ENCODE measurements at places on chromosomes 11 and 22. TPM values are rescaled to one million over a fixed set of nuclear protein-coding genes. Genes with fewer than 3 reads are reported as not detected.

GRCh38 chr11:22193348-22194051 is 615 bp downstream of the ANO5 start:
- DNase-seq, result no peak

DNA sequence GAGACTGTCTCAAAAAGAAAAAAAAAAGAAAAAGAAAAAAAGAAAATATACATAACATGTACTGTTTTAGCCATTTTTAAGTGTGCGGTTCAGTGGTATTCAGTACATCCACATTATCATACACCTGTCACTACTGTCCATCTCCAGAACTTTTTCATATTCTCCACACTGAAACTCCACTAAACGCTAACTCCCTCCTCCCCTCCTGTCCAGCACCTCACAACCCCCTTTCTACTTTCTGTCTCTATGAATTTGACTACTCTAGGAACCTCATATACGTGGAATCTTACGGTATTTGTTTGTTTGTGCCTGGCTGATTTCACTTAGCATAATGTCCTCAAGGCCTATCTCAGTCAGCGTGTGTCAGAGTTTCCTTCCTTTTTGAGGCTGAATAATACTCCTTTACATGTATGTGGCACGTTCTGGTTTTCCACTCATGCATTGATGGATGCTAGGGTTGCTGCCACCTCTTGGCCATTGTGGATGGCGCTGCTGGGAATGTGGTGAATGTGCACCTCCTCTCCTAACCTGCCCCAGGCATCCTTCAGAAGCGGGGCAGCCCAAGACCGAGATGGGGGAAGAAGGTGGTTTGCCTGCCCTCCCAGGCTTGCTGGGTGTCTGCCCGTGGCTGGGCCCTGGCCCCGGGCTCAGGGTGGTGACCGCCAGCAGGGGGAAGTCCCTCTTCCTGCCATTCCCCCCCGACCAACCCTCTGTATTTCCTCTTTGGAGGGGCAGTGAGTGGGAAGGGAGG is 60.5 kb downstream of the BCR start:
- peak; percentile 20 for DNase-seq

DNA sequence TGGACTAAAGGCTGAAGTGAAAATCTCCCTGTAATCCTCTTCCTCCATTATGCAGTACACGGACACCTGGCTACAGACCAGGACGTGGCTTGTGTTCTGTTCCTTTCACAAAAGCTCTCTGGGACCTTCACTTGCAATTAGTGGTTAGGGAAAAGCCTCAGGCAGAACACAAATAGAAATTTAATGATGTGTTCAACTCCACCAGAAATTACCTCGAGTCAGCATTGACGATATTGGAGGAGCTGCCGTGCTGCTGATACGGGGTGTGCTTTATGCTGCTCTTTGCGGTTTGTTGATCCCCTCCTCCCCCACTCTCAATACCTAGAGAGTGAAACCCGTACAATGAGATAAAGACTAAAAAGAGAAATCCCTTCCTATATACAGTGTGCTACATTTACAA is 48.9 kb downstream of the POLD3 start:
- DNase-seq, result no peak

DNA sequence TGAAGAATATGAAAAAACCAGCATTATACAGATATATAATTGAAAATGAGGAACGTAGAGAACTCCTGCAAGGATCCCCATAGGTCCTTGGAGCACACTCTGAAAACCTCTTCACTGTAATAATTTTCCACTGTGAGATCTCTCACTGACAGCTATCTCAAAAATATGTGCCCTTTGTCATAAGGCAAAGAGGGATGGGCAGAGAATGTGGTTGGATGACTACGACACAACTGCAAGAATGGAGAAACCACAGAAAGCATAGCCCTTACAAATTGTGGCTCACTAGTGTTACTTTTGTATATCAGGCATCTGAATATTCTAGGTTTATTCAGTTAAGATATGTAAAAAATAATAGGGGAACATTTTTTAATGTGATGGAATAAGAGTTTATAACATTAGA is 7.9 kb upstream of the CTSC start:
- DNase-seq, result peak; percentile 46

GRCh38 chr11:2933375-2934020 is 4.3 kb upstream of the PHLDA2 start:
- DNase-seq, result peak; percentile 98

DNA sequence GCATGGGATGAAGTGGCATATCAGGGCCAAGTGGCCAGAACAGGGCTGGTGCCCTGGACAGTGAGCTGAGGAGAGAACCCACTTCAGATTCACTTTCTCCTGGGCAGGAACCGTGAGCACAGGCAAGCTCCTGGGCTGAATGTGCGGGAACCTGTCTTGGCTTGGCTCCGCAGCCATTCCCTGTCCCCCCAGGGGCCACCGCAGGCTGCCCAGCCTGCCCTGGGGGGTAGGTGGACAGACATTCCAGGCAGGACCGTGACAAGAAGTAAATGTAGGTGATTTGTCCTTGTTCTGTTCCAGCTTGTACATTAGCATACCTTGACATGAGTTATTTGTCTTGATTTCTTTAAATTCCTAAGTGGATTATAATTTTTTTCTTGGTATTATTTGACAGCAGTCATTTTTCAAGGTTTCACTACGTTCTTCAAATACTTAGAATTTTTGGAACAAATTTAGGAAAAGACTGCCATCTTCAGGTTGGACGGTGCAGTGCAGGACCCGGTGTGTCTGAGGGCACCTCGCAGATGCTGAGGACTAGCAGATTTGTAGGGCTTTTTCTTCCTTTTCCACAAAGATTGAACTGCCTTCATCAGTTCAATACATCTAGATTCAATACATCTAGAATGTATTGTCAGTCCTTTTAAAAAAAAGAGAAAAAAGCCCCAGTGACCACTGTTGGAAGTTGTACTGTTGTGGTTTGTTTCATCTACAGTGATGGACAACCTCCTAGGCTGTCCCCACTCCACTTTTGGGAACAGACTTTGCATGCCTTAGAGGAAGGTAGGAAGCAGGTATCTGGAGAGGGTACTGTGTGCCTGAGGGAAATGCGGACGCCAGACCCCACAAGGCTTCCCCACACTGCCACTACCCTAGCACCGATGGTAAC is 115.1 kb upstream of the RASSF10 start:
- peak; percentile 49 for DNase-seq

- peak; percentile 22 for DNase-seq
These were observed 96.1 kb upstream of the THY1 start for GRCh38 chr11:119518746-119519730.

DNA sequence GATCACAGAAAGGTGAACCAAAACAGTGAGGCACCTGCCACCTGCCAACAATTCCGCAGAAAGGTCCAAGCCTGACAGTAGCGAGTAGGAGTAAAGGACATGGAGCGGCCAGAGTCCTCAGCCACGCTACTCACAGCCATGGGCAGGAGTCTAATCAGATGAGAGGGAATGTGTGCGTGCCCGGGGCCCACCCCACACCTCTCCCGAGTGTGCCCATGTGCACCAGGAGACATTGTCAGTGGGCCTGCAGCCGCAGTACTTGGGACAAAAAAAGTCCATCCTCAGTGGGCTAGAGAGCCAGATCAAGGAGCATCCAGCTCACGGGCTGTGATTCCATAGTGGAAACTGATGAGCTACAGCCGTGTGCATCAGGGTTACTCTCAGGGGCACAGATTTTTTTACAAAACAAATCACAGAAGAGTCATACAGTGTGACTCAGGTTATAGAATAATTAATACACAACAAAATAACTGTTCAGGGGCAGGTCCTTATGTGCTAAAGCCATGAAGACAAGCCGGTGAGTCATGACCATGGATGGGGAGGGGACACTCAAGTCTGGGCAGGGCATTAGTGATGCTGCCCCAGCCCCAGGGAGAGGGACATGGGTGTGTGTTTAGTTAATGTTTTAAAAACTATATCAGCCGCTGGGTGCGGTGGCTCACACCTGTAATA is 12.0 kb downstream of the SART1 start:
- peak; percentile 56 for DNase-seq

- no peak for DNase-seq
These were observed 1610.9 kb upstream of the RAG2 start for GRCh38 chr11:38208951-38209350.

- DNase-seq, result no peak
These were observed 2.6 kb downstream of the PLA2G3 start for GRCh38 chr22:31137721-31138120.

- DNase-seq, result no peak
These were observed 298.0 kb upstream of the ZC3H12C start for GRCh38 chr11:109795234-109795633.

GRCh38 chr11:134609361-134610115 is 197.5 kb upstream of the B3GAT1 start:
- no peak for DNase-seq

DNA sequence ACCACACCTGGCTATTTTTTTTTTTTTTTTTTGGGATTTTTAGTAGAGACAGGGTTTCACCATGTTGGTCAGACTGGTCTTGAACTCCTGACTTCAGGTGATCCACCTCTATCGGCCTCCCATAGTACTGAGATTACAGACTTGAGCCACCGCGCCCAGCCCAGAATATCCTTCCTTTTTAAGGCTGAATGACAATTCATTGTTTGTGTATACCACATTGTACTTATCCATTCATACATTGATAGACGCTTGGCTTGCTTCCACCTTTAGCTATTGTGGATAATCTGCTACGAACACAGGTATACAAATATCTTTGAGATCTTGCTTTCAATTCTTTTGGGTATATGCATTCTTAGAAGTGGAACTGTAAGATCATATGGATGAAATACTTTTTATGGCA is 10.8 kb upstream of the RASSF10 start:
- DNase-seq, result no peak

DNA sequence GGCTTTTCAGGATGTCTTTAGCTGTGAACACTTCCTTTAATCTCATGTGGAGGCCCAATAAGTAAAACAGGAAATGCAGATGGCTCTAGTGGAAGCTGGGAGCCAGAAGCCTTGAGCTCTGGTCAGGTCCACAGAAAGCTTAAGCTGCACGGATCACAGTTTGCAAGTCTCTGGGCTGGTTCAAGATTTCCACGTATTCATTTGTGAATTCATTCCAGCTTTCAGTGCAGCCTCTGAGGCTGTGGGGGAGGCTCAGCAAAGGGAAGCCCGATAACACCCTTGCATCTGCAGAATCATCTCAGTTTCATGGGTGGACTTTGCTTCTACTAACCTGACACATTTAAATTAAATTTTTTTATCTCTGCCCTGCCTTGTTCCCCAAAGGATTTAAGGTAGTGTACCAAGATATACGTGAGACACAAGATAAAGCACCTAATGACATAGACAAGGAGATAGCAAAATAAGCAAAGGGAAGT is 65.6 kb downstream of the ISX start:
- DNase-seq, result no peak

DNA sequence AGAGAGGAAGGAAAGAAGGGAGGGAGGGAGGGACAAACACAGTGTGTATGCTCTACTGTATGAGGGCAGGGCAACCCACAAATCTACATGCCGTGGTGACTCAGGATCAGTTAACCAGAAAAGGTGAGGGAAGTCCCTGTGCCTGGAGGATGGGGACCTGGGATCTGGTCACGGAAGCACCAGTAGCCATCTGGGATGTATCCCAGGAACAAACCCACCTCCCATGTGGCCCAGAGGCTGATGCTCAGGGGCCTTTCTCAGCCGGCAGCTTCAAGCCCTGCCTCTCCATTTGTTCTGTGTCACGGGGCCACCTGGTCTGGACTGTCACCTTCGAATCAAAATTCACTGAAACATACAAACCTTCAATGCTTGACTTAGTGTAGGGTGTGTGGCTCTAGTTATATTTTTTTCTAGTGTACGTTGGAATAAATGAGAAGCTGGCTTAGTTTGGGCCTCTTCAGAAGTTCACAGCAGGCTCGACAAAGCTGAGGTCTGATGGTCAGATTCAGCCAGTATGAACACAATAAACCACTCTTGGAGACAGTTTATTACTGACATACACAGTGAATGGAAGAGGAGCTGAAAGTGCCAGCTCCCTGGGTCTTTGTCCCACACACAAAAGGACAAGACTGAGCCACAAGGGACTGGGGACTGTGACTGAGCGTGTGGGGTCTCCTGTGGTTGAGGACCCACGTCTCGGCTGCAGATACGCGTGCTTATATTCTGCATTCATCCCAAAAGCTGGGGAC is 23.5 kb upstream of the RTL6 start:
- DNase-seq, result no peak

GRCh38 chr22:43993072-43993760 is 30.9 kb upstream of the PARVB start:
- DNase-seq, result peak; percentile 37

DNA sequence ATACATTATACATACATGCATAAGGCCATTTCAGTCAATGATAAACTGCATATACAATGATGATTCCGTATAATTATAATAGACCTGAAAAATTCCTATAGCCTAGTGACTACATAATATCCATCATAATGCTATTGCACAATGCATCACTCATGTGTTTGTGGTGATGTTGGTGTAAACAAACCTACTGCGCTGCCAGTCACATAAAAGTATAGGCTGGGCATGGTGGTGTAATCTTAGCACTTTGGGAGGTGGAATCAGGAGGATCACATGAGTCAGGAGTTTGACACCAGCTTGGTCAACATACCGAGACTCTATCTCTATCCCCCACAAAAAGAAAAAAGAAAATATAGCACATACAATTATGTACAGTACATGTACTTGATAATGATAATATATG is 163.7 kb upstream of the DDI1 start:
- no peak for DNase-seq

GRCh38 chr11:44868455-44869421 is 81.9 kb downstream of the TP53I11 start:
- DNase-seq, result no peak

DNA sequence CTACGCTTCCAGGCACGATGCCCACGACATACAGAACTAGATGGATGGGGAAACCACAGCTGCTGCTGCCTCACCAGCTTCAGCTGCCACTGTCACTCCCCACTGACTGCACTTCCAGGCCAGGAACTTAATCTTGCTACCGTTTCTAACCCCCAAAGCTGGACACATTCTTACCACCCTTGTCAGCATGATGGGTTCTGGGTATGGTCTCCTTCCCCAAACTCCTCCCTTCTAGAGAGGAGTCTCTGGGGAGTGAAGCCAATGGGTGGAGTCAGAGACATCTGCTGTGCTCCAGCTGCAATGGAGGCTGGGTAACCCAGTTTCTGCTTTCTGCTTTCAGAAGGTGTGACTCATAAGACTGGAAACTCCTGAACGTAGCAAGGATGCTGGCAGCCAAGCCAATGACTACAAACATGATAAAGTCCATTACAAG is 87.0 kb upstream of the THY1 start:
- DNase-seq, result peak; percentile 61

Gene NPTXR
- 2.9 TPM for total RNA-seq

Gene PIH1D2
- total RNA-seq, result 1.3 TPM

Gene TIMM8B
- 106 TPM for total RNA-seq

Gene SYT8
- total RNA-seq, result not detected

Gene RASL10A
- 3.6 TPM for total RNA-seq

Gene SPTBN2
- 79.1 TPM for total RNA-seq

Gene PKNOX2
- not detected for total RNA-seq

Gene LAYN
- 59.2 TPM for total RNA-seq

Gene SHANK2
- 0.02 TPM for total RNA-seq

Gene PGM2L1
- 3.7 TPM for total RNA-seq
